Activated naive CD8-positive, alpha-beta T cell treated with anti-CD3 and anti-CD28 coated beads, Interleukin-2, amount 50 U/mL, for 24 hours (primary cell): ENCODE measurements at places on chromosomes 1 and 21.
A peak's percentile ranks its signal among the peaks of the same experiment; 100 is the strongest.

GRCh38 chr1:201329286-201329685 lies 46.0 kb downstream of the PKP1 start:
- no peak overlapping the region for H3K4me3 ChIP-seq
- H3K27me3 ChIP-seq = peaks cover 1% of the 10 kb centered on the region
- H3K27ac ChIP-seq = no peak overlapping the region
- H3K36me3 ChIP-seq = no peaks in the 10 kb centered on the region
- H3K4me1 ChIP-seq = no peaks in the 10 kb centered on the region
- no peak for DNase-seq

DNA sequence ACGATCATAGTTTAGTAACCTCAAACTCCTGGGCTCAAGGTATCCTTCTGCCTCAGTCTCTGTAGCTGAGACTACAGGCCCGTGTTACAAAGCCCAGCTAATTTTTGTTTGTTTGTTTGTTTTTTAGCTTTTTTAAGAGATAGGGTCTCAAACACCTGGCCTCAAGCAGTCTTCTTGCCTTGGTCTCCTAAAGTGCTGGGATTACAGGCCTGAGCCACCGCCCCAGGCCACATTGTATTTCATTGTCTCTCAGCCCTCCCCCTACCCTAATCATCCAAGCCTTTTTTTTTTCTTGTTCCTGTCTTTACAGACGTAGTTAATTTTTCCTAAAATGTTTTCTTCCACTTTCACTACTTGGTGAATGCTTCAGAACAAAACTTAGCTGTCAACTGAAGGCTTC lies 5.4 kb downstream of the CDC7 start:
- H3K4me1 ChIP-seq = peaks cover 18% of the 10 kb centered on the region
- peaks cover 26% of the 10 kb centered on the region for H3K36me3 ChIP-seq
- no peak overlapping the region for H3K27ac ChIP-seq
- H3K27me3 ChIP-seq = no peaks in the 10 kb centered on the region
- DNase-seq = no peak
- no peak overlapping the region for H3K4me3 ChIP-seq

- peaks cover 20% of the 10 kb centered on the region for H3K36me3 ChIP-seq
- peak; percentile 84 for DNase-seq
- H3K27ac ChIP-seq = peak within 1 kb of the TSS; percentile 88
- peaks cover 26% of the 10 kb centered on the region for H3K4me1 ChIP-seq
- no peaks in the 10 kb centered on the region for H3K27me3 ChIP-seq
These were observed at the start of gene HPDL for GRCh38 chr1:45326627-45327623. HPDL (plus strand) TSS chr1:45326895; CDS start chr1:45327149, 254 bp downstream.

DNA sequence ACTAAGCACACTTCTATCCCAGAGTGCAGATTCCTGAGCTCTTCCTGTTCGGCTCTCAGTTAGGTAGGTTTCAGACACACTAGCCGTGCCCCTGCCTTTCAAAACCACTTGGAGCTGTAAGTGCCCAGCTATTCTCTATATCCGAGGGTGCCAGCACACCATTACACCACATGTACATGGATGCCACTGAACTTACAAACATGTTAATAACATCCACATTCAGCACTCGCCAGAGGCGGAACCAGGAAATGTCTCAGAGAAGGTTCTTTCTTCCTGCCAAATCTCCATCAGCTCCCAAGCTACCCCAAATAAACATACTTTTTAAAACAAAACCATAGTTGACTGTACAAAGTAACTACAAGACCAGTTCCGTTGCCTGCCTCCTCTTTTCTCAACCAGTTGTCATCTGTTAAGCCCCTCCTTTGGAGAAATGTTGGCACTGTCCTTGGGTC lies 78.4 kb upstream of the CTTNBP2NL start:
- H3K27ac ChIP-seq = no peak overlapping the region
- peaks cover 14% of the 10 kb centered on the region for H3K27me3 ChIP-seq
- no peaks in the 10 kb centered on the region for H3K36me3 ChIP-seq
- no peak for DNase-seq

- peak; percentile 63 for DNase-seq
- H3K4me3 ChIP-seq = peak overlapping the region; percentile 99
- peak overlapping the region; percentile 99 for H3K27ac ChIP-seq
These were observed 780 bp downstream of the YTHDF2 start for GRCh38 chr1:28737307-28738132.

DNA sequence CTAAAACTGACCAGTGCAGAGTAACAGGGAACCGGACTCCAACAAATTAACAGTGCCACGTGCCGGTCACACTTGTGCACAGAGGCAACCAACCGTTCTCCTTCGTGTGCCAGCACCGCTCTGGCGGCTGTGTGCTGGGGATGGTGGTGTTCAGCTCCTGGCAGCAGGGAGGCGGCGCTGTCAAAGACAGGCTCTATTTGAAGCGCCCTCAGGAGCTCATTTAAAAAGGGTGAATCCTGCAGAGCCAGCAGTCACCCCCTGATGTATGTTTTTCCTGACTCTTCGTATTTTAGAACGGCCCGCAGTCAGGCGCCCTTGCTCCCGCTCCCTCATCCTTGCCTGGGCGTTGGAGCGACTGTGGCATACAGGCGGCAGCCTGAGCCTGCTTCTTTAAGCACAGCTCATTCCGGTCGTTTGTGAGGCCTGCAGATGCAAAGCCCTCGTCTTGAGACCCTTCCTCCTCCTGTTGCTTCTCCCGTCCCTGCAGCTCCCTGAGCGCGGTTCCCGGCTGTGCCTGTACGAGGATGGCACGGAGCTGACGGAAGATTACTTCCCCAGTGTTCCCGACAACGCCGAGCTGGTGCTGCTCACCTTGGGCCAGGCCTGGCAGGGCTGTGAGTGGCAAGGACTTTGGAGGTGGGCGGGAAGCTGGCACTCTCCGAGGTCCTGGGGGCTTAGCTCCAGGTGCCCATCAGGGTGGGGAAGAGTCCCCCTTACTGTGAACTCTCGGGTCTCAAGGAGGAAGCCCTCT lies 1.1 kb downstream of the DFFB start:
- H3K27me3 ChIP-seq = no peaks in the 10 kb centered on the region
- H3K27ac ChIP-seq = no peak overlapping the region
- peak; percentile 17 for DNase-seq
- peak overlapping the region; percentile 95 for H3K4me3 ChIP-seq

GRCh38 chr1:21267191-21268077 lies 22.8 kb downstream of the ECE1 start:
- DNase-seq = no peak
- no peak overlapping the region for H3K27ac ChIP-seq
- H3K27me3 ChIP-seq = no peaks in the 10 kb centered on the region
- peaks cover 27% of the 10 kb centered on the region for H3K4me1 ChIP-seq
- H3K36me3 ChIP-seq = peaks cover 54% of the 10 kb centered on the region

DNA sequence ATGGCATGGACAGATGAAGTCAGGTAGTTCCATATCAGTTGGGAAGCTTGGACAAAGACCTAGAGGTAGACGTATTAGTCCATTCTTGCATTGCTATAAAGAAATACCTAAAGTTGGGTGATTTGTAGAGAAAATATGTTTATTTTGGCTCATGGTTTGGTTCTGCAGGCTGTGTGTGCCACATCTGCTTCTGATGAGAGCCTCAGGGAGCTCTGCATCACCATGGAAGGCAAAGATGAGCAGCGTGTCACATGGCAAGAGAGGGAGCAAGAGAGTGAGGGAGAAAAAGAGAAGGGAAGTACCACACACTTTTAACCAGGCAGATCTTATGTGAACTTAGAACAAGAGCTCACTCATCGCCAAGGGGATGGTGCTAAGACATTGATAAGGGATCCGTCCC lies 9.0 kb downstream of the TSACC start:
- no peaks in the 10 kb centered on the region for H3K36me3 ChIP-seq
- H3K27me3 ChIP-seq = peaks cover 18% of the 10 kb centered on the region
- no peak overlapping the region for H3K27ac ChIP-seq
- no peak overlapping the region for H3K4me3 ChIP-seq

DNA sequence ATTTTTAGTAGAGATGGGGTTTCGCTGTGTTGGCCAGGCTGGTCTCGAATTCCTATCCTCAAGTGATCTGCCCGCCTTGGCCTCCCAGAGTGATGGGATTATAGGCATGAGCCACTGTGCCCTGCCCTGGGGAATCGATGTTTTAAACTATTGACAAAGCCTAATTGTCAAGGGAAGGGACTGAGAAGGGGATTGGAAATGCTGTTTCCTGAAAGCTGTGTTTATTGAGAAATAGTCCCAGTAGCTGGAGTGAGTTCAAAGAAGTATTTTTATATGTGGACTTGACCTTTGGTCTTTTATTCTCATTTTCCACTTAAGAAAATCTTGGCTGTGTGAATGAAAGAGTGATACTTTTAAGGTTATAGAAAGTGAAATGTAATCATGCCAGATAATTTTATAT lies 47.5 kb downstream of the KIF1B start:
- H3K4me3 ChIP-seq = no peak overlapping the region
- DNase-seq = no peak
- H3K27ac ChIP-seq = no peak overlapping the region
- peaks cover 7% of the 10 kb centered on the region for H3K4me1 ChIP-seq

DNA sequence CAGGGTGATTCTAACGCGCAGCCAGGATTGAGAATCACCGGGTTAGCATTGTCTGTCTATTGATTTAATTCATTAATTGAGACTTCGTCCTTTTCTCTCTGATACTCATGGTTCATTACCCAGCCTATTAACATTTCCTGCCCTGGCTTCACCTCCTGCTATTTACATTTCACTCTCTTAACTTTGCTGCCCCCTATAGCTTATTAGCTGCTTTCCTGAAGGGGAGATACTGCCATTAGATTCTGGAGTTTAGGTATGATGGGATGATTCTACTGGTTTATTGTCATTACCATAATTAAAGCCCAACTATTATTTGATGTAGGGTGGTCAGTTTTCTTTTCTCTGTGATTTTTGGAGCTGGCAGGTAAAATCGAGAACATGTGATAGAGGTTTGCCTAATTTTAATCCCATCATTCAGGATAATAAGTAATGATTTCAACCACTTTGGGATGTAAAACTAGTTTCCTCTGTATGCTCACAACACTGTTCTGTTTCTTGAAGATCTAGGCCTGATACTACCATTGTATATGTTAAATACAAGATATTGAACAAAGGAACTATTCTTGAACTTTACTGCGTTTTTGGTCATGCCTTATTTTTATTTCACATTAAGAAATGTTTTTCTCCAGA lies 6.4 kb downstream of the PPP2R5A start:
- H3K27me3 ChIP-seq = no peaks in the 10 kb centered on the region
- no peak overlapping the region for H3K27ac ChIP-seq
- H3K4me3 ChIP-seq = no peak overlapping the region
- no peak for DNase-seq
- peaks cover 81% of the 10 kb centered on the region for H3K4me1 ChIP-seq
- peaks cover 2% of the 10 kb centered on the region for H3K36me3 ChIP-seq

DNA sequence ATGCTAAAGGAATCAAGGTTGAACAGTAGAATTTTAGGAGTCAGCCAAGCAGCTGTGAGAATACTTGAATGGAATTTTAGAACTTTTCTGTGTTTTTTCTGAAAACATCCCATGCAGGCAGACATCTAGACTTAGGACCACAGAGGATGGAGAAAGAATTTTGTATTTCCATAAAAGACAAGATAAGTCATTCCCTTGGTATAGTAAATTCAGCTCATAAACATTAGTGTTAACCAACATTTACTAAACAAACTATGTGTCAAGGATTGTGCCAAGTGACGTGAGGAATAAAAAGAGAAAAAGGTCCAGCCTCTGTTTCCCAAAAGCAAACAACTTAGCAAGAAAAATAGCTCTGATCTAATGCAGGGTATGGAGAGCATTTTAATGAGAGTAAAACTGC lies 210.2 kb upstream of the NR5A2 start:
- DNase-seq = no peak
- H3K36me3 ChIP-seq = no peaks in the 10 kb centered on the region
- peaks cover 10% of the 10 kb centered on the region for H3K4me1 ChIP-seq
- H3K27me3 ChIP-seq = peaks cover 22% of the 10 kb centered on the region
- no peak overlapping the region for H3K4me3 ChIP-seq

DNA sequence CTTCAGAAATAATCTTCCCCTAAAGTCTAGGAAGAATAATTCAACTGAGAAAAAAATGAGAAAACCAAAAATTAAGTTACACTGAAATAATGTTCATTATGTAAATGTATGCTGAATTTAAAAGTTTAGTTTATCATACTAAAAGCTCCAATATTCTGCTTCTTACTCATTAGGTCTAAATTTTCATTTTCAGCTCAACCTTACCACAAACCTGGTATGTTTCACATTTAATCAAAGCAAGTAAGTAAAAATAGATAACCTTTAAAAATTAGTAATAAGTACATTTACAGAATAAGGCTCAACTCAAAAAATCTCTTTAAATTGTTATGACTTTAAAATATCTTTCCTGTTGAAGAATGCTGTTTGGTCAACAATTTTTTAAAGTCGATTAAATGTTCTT lies 15.0 kb downstream of the BTG3 start:
- no peak overlapping the region for H3K4me3 ChIP-seq
- H3K4me1 ChIP-seq = peaks cover 10% of the 10 kb centered on the region
- no peaks in the 10 kb centered on the region for H3K27me3 ChIP-seq
- H3K27ac ChIP-seq = no peak overlapping the region

DNA sequence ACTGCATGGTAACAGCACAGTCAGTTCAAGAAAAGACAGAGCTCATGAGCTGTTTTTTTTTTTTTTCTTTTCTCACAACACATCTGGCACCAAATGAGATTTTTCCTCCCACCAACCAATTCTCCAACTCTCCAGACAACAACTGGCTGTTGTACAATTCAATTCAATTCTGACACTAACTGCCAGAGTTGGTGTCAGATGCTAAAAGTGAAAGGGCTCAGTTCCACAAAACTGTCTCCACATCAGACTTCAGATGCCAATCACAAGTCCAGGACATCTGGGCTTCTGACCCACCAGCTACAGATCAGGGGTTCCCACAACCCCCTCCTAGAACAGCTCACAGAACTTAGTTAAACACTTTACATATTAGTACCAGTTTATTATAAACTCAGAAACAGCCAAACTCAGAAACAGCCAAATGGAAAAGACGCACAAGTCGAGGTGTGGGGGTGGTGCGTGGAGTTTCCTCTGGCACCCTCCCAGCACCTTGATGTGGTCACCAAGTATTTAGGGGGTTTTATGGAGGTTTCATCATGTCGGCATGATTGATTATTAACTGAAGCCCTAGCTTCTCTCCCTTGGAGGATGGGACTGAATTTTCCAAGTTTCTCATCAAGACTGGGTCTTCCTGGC lies 39.2 kb upstream of the LRRC8D start:
- peaks cover 4% of the 10 kb centered on the region for H3K36me3 ChIP-seq
- peak overlapping the region; percentile 72 for H3K4me3 ChIP-seq
- peak; percentile 86 for DNase-seq
- peak overlapping the region; percentile 99 for H3K27ac ChIP-seq
- peaks cover 52% of the 10 kb centered on the region for H3K4me1 ChIP-seq

DNA sequence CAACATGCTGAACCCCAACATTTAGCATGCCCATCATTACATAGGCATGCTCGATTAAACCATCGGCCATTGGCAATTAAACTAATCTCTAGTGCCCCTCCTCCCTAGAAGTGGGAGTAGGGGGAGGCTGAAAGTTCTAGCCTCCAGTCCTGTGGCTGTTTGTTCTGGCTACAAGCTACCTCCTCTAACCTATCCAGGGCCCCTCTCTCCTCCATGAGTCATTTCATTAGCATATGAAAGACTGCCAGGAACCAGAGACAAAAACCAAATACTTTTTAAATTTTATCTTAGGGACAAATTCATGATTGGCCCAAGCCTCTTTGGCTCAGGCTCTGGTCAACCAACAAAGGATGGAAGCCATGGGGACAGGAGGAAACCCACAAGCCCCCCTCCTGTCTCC lies 231.1 kb downstream of the CACNA1E start:
- no peak overlapping the region for H3K4me3 ChIP-seq
- peaks cover 12% of the 10 kb centered on the region for H3K27me3 ChIP-seq
- H3K27ac ChIP-seq = no peak overlapping the region
- DNase-seq = no peak
- H3K36me3 ChIP-seq = no peaks in the 10 kb centered on the region
